AG08395 (cell line): ENCODE measurements at places on chromosomes 11 and 22.

DNA sequence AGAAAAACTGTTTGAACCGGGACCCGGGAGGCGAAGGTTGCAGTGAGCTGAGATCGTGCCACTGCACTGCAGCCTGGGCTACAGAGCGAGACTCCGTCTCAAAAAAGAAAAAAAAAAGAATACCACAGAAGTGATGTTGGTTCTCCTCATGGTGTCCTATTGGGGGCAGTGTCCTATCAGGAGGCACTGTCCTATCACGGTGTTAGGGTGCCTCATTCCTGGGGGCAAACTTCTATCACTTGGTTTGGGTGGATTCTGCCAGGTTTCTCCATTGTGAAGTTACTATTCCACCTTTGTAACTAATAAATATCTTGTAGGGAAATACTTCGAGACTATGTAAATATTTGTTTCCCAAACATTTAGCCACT is 19.6 kb downstream of the PRR14L start:
- no peak for DNase-seq

- peak; percentile 92 for DNase-seq
Measured at GRCh38 chr22:20243537-20244249, 24.4 kb downstream of the RTN4R start.

DNA sequence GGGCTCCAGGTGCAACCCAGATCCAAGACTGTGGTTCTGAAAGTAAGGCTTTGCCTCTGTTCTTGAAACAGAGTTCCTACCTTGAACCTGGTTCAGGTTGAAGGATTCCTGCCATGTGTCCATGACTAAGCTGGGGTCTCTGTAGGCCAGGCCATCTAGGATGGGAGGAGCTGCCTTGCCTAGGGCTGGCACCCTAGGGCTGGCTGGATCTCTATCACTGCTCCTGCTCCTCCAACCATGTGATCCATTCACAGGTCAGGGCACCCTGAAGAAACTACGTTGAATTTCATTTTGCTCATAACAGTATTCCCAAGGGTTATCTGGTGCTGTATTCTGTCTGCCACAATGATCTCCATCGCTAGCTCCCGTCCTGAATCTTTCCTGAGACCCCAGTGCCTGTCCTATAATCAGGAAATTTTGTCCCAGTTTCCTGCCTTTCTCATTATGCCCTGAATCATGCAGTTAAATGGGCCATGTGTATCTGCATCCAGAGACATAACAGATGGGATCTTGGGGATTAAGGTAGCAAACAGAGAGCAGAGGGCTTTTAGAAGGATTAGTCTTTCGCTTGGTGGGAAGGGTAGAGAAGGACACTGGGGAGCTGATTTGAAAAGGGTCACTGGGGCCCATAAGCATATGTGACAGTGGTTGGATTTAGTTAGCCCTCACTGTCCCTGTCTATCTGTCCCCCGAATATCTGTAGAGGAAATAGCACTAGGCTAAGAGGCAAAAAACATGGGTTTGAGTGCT is 98.2 kb upstream of the MTMR2 start:
- no peak for DNase-seq

DNA sequence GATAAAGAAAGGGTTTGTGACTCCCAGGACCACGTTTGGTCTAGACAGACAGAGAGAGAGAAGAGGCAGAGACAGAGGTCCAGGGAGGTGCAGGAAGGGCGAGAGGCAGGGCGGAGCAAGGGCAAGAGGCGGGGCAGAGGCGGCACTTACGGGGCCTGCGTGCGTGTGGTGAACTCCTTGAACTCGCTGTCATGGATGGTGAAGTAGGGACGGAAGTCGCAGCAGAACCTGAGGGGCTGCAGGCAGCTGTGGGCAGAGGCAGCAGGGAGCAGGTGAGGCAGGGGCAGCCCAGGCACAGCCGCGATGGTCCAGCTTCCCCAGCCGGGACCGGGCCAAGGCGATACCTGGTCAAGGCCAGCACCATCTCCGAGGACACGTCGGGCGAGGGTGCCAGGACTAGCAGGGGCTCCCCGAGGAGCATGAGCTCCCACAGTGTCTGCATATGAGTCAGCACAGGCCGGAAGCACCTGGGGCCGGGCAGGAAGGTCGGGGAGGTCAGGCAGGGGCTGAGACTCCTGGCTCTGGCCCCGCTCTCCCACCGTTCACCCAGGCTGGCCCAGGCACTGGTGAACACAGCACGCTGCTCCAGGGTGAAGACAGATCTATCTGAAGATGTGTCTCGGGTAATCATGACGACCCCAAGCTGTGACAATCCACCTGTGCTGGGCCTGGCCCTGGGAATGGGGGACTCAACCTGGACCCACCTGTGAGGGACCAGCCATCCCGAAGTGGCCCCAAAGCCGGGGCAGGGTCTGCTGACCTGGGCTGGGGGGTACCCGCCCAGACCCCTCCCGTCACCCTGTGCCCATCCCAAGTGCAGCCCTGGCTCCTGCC is 7.2 kb upstream of the PLXNB2 start:
- no peak for DNase-seq

DNA sequence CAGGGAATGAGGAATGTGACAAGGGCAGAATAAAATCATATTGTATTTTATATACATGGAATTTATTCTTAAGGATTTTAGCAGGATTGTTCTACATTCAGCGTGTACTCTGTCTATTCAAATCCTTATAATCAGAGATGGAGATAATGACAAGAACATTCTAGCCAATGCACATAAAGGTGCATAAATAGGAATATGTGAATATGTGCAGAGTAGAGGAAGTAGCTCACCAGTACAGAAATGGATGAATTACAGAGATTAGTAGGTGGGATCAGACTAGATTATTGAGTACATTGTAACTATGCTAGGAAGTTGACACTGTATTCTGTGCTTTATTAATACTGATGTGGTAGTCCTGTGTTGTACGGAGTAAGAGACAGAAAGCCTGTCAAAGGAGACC is 1308.8 kb downstream of the FAM181B start:
- DNase-seq: no peak

DNA sequence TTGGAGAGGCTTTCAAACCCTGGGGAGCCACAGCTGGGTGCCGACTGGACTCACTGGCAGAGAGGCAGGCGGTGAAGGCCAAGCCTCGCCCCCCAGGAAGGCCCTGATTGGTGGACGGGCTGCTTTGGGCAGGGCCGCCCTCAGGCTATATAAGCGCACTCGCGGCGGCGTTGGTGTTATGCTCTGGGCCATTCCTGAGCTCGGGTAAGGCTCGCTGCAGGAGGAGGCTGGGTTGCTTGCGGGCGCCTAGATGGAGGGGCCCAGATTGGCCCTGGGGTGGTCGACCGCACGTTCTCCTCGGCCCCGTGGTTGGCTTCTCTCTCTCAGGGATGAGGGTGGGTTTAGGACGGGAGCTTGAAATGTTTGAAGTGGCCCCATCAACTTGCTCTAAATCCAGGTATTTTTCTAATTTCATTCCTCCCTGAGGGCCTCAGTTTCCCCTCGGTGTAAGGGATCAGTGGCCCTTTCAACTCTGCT is at the start of gene SPDYC:
SPDYC (plus strand) TSS at position 176 of the 477 bp plus-strand sequence. CDS start 1,125 bp downstream, outside the sequence.
- no peak for DNase-seq

DNA sequence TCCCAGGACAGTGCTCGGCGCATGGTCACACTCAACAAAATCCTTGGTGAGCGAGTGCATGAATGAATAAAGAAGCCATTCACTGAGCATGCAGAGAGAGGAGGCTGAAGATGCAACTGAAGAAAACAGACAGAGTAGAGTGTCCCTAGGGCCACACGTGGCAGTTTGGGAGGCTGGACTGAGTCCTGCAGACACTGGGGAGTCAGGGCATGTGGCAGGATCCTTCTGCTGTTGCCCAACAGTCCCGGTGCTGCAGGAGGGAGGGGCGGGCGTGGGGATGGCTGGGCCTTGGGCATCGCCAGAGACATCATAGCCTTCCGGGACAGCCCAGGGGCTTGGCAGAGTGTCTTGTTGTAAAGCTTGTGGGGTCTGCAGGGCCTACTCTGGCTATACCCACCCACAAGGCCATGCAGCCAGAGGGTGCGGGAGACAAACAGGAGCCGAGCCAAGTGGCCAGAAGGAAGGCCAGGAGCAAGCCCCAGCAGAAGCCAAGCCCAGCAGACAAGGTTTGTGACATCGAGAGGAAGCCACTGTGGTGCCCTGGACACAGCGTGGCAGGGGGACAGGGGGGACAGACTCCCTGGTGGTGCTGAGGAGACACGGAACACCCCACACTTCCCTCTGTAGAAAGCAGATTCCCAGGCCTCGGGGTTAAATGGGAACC is 26.7 kb upstream of the FBLN1 start:
- DNase-seq: peak; percentile 40
